ENCODE measurements at places on chromosomes 1 and 21.

- no peak for DNase-seq
These were observed 19.7 kb downstream of the COG2 start for GRCh38 chr1:230661976-230662375.

- DNase-seq, result no peak
These were observed 102.3 kb downstream of the OSBPL9 start for GRCh38 chr1:51719146-51719545.

DNA sequence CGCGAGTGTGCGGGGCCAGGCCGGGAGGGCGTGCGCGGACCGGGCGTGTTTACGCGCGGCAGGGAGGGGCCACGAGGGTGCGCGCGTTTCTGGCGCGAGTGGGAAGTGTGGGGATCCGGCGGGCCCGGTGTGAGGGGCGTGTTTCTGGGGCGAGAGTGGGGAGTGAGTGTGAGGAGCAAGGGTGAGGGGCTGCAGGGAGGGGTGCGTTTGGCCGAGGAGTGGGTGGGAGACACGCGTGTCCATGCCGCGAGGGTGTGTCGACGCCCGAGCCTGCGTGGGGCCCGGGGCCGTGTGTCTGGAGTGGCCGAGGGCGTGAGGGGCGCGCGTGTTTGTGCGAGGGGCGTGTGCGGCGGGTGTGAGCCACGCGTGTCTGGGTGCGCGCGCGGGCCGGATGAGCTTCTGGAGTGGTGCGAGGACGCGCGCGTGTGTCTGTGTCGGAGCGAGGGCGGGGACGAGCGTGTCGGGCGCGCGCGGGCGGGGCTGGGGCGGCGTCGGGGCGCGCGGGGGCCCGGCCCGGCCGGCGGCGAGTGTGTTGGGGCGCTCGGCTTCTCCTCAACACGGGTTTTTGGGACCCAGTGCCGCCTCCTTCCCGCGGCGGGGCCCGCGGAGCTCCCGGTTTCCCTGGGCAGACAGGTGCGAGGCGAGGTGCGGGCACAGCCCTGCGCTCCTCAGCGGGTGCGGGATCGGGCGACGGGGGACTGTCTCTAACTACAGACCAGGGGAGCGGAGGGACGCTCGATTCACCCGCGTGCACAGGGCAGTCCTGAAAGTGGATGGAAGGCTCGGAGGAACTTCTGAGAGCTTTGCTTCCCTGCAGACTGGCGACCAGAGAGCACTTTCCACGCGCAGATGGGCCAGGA lies 65.8 kb upstream of the VAMP3 start:
- DNase-seq, result no peak

GRCh38 chr1:20355828-20356735 lies 65.4 kb downstream of the VWA5B1 start:
- DNase-seq, result no peak

GRCh38 chr21:45305836-45306235 lies 18.1 kb upstream of the POFUT2 start:
- no peak for DNase-seq

DNA sequence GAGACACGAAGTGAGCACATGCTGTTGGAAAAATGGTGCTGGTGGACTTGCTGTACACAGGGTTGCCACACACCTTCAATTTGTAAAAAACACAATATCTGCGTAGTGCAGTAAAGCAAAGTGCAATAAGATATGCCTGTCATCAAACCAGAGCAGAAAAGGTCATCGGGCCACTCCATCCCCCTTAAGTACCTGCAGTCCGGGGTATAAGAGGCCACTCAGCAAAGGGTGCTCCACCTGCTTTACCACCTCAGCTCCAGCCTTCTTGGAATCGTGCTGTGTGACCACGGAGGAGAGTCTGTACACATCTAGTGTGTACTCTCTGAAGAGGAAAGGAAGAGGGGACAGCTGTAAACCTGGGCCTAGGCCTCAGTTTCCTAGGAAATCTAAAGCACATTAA lies 10.9 kb downstream of the YARS1 start:
- no peak for DNase-seq

- DNase-seq, result no peak
These were observed 21.7 kb downstream of the RHBG start for GRCh38 chr1:156390469-156391365.

DNA sequence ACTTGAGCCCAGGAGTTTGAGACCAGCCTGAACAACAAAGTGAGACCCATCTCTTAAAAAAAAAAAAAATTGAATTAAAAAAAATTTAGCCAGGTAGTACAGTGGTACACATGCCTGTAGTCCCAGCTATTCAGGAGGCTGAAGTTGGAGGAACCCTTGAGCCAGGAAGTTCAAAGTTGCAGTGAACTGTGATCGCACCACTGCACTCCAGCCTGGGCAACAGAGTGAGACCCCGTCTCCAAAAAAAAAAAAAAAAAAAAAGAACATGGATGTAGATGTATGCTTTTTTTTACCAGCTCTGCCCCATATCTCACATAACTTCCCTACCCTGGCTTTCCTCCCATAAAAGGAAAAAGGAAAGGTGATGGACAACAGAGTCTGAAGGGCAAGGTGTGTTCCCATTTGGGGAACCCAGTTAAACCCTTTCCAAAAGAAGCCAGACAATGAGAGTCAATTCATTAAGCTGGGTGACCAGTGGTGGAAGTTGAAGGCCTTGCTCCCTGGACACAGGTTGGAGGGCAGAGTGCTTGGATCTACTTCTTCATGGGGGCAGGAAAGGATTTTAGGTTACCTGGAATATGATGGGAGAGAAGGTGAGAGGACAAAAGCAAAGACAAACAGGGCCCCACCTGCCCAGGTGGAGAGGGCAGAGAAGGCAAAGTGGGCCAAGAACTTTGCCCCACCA lies 2.9 kb downstream of the KRTCAP2 start:
- DNase-seq, result no peak

GRCh38 chr1:220914283-220915116 lies 35.3 kb downstream of the HLX start:
- DNase-seq, result no peak

- DNase-seq, result no peak
These were observed 6.5 kb downstream of the TAL1 start for GRCh38 chr1:47225430-47226100.

DNA sequence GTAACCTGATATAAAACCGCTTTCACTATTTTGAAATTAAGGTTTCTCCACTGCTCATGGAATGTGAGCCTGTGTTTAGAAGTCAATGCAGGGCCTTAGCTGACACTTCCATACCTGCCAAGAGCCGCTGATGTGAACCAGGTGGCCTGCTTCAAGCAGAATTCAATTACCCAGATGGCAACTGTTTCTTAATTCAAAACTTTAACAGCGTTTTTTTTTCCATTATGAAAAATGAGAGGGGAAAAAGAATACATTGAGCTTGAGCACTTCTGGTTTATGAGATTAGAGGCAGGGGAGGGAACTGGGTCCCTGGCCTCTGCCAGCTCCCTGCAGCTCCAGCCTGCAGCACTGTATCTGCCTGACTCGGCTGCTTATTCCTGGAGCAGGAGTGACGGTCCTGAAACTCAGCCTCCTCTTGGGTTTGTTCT lies 7.7 kb upstream of the ATP1A1 start:
- DNase-seq, result no peak

- no peak for DNase-seq
These were observed 25.1 kb upstream of the ASPM start for GRCh38 chr1:197171531-197171930.

DNA sequence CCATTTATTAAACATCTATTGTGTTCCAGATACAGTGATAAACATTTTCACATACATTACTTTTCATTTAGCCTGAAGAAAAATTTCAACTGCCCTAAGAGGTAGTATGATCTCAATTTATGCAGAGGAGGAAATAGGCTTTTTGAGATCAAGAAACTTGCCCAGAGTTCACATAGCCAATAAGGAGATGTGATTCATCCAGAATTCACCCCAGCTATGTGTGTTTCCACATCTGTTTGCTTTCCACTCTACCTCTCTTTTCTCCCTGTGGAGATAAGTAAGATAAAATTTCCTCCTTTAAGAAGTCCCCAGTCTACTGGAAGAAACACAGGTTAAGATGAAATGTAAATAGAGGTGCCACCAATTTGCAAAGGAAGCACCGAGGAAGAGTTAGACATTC lies 199.7 kb upstream of the C8B start:
- DNase-seq, result no peak

DNA sequence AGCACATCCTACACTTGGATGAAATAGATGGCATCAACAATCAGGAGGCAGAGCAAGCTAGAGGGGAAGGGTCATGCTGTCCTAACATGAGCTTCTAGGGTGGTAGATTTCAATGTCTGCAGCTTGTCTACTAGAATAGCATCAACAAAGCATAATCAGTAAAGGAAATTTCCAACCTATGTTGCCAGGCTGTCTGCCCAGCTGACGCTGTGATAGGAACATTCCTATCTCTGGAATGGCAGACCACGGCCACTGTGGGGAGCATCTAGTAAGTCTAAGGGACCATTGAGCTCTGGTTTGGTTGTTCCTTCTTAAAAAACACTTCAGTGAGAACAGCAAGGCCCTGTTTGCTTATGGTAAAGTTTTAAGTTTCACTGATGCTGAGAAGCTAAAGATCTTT lies 206.8 kb downstream of the PAPPA2 start:
- no peak for DNase-seq

DNA sequence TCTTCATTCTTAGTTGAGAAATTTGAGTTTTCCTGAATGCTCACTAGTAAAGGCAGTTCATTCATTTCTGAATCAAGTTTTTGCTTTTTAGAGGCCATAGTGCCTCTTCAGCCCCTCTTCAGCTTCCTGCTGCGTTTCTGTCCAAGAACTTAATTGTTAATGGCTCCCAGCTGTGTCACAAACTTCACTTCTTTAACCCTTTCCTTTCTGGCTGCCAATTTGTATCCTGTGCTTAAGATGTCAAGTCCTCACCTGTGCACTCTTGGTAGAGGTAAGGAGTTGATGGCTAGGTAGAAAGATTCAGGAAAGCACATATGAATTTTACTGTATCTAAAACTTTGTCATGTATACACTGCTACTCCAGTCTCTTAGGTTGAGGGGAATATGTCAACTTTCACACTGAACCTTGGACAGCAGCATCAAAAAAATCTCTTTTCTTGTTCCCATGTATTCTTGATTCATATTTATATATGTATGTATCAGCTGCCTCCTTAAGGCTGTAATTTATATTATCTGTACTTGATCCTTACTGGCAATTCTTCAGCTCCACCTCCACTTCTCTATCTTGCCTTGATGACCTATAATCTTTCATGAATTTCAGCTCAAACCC lies 612.8 kb downstream of the LMO4 start:
- DNase-seq, result no peak

DNA sequence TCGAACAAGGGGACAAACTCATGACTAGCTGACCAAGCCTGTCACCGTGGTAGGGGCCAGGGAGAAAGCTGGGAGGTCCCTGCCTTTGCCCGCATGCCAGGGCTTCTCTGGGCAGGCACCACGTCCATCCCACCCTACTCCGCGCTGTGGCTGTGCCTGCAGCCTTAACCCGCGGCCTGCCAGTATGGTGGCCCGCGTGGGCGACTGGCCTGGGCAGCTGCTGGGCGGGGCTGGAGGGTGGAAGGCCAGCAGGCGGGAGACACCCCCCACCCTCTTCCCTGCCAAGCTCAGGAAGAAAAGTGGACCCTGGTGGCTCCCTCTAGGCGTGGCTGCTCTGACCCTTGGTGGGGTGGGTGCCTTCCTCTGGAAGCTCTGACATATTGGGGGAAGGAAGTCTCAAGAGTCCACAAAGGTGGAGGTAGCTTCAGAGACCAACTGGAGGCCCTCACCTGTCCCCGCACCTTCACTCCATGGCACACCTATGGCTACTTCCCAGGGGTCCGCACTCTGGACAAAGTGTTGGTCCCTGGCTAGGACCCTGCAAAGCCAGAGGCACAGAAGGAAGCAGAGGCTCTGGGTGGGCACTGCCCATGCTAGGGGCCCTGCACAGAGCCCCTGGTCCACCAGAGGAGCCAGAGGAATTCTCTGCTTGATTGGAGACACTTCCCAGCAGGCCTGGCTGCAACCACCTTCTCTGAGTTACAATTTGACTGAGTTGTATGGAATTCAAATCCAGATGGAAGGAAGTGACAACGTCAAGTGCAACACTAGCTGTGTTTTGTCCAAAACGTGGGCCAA lies 3.3 kb upstream of the SKI start:
- no peak for DNase-seq

- DNase-seq, result no peak
These were observed 647 bp downstream of the DESI2 start for GRCh38 chr1:244653439-244654107.

DNA sequence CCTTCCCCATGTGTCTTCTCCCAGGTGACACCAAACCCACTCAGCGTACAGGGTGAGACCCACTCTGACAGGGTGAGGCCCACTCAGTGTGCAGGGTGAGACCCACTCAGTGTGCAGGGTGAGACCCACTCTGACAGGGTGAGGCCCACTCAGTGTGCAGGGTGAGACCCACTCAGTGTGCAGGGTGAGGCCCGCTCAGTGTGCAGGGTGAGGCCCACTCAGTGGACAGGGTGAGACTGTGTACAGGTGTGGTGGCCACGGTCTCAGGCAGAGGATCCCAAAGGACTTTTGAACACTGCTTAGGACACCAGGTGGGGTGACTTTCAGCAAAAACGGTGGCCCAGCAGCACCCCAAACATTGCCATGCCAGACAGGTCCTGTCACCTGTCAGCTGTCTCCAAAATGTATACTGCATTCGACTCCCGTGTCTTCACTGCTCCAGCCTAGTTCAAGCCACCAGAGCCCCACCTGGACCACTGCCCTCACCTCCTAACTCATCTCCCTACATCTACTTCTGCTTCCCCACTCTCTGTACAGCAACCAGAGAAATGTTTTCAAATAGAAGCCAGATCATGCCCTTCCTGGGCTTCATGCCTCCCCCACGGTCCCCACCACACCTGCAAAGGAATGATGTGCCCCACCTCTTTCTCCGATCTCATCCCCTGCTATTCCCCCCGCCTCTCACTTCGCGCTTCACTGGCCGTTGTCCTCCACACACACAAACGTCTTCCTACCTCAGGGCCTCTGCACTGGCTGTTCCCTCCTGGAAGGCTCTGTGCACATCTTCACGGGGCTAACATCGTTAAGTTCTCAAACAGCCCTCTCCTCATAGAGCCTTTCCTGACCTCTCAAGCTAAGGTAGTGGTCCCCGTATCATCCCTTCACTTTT lies 52.1 kb downstream of the ACBD3 start:
- DNase-seq, result no peak

- no peak for DNase-seq
These were observed at the start of gene KRTAP21-3 for GRCh38 chr21:30718239-30718909. Gene KRTAP21-3, minus strand, starts transcription at chr21:30718777. Its CDS starts 18 bp downstream, at chr21:30718759.

GRCh38 chr21:17390569-17390968 lies 122.3 kb upstream of the CXADR start:
- DNase-seq, result no peak

DNA sequence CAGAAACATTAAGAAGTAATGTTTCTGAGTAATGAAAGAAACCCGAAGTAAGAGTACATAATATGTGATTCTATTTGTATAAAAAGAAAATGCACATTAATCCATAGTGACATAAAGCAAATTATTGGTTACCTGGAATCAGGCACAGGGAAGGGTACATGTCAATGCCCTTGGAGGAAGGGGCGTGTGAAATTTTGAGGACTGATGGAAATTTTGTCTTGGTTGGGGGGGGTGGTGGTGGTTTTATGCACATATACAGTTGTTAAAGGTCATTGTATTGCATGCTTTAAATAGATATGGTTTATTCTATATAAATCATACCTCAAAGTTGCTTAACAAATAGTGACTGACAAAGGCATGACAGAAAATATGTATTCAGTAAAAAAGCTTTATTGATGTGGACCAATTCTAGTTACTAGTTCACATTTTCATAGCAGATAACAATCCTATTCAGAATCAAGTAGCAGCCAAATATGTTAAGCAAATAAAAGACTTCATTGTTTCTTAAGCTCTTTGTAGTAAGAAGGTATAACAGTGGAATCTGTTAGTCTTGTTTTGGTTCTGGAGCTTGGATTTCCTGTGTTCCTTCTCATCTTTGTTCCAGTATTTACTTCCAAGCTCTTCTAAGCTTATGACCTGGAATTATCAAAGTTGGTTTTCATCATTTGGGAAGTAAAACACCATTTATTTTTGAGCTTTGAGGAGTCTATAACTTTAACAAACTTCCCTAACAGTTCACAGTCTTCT lies 15.1 kb downstream of the BACH1 start:
- no peak for DNase-seq

Data from NCI-H1436 treated with DMSO at 0.1 percent for 48 hours (cell line).